ENCODE measurements at places on chromosomes 3 and 15.

DNA sequence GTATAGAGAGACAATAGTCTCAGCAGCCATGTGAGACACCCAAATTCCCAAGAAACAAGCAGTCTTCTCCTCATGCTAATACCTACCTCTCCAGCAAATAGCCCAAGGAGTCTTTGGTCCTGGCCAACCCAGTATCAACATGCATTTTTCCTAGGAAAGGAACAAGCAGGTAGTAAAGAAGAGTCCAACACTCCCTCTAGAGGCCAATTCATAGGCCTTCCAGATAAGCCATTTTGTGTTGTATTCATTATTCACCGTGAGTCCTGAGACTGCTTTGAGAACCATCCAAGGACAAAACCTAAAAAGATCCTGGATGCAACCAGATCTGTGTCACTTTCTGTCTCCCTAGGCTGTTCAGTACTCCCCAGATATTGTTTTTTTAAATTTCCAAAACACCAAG is 63.6 kb upstream of the SNTN start:
- DNase-seq: no peak

GRCh38 chr15:73700041-73700842 is 16.1 kb downstream of the CD276 start:
- peak; percentile 72 for DNase-seq

GRCh38 chr3:22594990-22595389 is 608.1 kb upstream of the UBE2E2 start:
- DNase-seq: no peak

- no peak for DNase-seq
These were observed 27.2 kb upstream of the ADAMTS7 start for GRCh38 chr15:78838489-78838888.

- no peak for DNase-seq
These were observed 54.2 kb upstream of the MTMR10 start for GRCh38 chr15:31045606-31046005.
